NCI-H1930 (cell line): ENCODE measurements at places on chromosomes 1 and 21.

DNA sequence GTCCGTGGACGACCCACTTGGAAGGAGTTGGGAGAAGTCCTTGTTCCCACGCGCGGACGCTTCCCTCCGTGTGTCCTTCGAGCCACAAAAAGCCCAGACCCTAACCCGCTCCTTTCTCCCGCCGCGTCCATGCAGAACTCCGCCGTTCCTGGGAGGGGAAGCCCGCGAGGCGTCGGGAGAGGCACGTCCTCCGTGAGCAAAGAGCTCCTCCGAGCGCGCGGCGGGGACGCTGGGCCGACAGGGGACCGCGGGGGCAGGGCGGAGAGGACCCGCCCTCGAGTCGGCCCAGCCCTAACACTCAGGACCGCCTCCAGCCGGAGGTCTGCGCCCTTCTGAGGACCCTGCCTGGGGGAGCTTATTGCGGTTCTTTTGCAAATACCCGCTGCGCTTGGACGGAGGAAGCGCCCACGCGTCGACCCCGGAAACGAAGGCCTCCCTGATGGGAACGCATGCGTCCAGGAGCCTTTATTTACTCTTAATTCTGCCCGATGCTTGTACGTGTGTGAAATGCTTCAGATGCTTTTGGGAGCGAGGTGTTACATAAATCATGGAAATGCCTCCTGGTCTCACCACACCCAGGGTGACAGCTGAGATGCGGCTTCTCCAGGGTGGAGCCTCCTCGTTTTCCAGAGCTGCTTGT is 32.4 kb downstream of the PRMT2 start:
- DNase-seq = peak; percentile 49

DNA sequence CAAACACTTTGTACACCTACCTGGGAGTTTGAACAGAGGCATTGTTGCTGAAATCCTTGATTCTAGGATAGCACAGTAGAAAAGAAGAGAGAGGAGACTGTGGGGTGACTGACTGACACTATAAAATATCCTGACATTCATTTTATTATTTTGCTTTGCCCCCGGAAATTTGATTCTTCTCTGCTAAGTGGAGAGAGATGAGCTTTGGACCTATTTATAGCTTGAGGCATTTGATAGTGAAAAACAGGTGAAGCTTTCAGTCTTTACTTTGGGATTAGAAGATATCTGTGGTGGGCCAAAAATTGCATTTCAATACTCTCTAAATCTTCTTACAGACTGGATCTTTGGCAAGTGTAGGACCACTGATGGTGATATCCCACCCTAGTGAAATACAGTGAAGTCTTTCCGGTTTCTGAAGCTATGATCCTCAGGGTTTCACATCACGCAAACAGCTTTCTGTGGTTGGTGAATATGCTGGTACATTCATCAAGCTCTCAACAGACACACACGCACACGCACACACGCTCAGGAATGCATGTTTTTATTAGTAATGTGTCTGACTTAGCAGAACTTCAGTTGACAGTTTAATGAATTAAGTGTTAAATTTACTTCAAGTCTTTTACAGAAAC is at the start of gene AMPD1:
AMPD1 (minus strand) TSS at position 117 of the 629 bp plus-strand sequence; CDS start at position 42, 75 bp downstream.
- no peak for DNase-seq

- DNase-seq = no peak
Observed at GRCh38 chr1:95067062-95067461, 5.7 kb downstream of the ALG14 start.

DNA sequence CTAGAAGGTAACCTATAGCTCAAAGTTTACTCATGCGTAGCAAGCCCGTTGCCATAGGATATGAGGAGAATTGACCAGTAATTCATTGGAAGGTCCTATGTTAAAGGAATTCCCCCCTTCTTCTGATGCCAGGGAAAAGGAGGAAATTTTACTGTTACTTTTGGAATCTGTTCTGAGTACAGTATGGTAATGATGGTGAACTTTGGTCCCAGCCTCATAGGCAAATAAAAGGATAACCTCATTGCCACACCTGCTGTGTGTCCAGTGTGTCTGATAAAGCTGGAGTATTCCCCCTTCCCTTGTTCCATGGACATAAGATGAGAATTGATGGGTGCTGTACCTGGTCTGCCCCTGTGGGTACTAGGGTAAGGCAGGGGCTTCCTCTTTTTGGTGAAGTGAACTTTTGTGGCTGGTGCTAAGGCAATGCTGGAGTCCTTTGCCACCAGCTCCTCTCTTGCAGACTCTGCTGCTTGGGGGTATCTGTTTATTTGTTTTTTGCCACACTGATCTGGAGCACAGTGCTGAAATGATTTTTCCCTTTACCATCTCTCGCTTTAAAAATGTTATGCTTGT is 22.2 kb downstream of the MPZ start:
- DNase-seq = no peak

DNA sequence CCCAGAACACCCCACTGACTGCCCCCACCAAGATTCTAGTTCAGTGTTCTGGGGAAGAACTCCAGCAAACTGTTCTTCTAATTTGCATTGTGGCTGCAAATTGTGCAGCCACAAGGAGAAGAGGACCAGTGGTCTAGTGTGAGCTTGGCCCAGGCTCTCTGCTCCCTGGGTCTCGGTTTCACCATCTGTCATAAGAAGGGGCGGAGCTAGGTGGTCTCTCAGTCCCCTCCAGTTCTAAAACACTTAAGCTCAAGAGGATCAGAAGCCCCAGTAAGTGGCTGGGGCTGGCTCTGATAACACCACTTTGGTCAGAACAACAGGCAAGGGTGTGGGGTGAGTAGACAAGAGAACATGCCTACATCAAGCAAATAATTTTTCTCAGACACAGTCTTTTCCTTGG is 99.9 kb downstream of the BEND5 start:
- DNase-seq = no peak

- peak; percentile 69 for DNase-seq
Observed at GRCh38 chr1:159798893-159799292, 3.3 kb upstream of the FCRL6 start.

GRCh38 chr1:149936170-149936991 is at the start of gene MTMR11:
MTMR11 (minus strand) TSS chr1:149936879; CDS start chr1:149936647, 232 bp downstream.
- DNase-seq = no peak

- no peak for DNase-seq
Observed at GRCh38 chr21:28588997-28589396, 403.7 kb downstream of the LTN1 start.

- no peak for DNase-seq
Observed at GRCh38 chr1:11885916-11886315, 27.2 kb upstream of the NPPB start.

GRCh38 chr1:93707956-93708355 is 26.3 kb upstream of the BCAR3 start:
- no peak for DNase-seq

GRCh38 chr1:3422638-3423037 is 31.8 kb upstream of the ARHGEF16 start:
- no peak for DNase-seq

GRCh38 chr1:16046842-16047241 is 3.3 kb downstream of the CLCNKB start:
- no peak for DNase-seq

GRCh38 chr1:62437273-62437940 is 558 bp downstream of the USP1 start:
- DNase-seq = no peak

DNA sequence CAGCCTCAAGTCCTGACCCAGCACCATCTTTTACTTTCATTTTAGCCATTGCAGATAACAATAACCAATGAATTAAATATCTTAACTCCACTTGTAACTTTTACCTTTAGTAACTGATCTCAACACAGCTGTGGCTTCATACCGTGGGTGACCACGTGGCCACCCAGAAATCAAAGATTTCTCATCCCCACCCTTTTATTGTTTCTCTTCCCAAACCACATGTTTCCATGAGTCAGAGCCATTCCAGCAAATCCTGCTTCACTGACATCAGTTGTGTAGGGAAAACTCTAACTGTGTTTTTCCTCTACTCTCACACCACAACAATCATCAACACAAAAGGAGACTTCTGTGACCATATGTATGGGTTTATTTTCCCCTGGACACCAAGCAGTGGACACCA is 25.1 kb upstream of the BRDT start:
- no peak for DNase-seq

DNA sequence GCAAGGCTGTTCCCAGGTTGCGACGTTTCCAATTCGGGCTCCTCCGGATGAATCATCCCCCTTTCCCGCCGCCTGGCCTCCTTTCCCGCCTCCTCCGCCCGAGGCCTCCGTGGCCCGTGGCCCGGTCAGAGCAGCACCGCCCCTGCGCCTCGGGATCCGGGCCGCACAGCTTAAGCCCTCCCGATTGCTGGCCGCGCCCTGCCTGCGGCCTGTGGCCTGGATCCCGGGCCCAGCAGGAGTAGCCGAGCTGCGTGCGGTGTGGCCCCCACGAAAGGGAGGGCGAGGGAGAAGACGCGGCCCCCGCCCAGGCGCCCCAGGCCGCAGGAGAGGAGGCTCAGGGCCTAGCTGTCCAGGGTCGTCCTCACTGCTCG is 1.0 kb downstream of the TMEM200B start:
- no peak for DNase-seq

- no peak for DNase-seq
Observed at GRCh38 chr1:81513796-81514354, 286.9 kb upstream of the ADGRL2 start.

- DNase-seq = no peak
Observed at GRCh38 chr1:244971552-244972216, 107.3 kb upstream of the HNRNPU start.

DNA sequence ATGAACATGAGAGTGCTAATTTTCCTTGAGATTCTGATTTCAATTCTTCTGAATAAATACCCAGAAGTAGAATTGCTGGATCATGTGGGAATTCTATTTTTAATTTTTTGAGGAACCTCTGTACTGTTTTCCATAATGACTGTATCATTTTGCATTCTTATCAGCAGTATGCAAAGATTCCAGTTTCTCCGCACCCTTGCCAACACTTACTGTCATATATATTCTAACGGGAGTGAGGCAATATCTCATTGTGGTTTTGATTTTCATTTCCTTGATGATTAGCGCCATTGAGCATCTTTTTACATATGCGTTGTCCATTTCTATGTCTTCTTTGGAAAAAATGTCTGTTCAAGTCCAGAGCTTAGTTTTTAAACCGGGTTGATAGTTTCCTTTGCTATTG is 33.2 kb downstream of the VCAM1 start:
- DNase-seq = no peak

DNA sequence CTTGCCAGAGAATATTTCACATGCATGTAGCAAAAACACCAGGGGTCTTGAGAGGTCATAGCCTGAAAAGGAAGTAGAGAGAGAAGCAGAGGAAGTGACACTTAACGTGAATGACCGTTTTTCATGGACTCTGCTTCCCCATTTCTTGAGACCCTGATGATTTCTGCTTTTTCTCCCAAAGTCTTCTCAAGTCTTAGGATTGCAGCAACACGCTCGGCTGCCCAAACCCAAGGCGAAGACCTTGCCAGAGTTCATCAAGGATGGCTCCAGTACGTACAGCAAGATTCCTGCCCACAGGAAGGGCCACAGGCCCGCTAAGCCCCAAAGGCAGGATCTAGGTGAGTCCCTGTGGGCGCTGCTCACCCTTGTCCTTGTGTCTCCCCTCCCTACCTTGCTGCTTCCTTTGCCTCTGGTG is 12.8 kb downstream of the THEMIS2 start:
- DNase-seq = no peak

GRCh38 chr1:186479162-186479561 is 18.2 kb upstream of the PDC start:
- no peak for DNase-seq

DNA sequence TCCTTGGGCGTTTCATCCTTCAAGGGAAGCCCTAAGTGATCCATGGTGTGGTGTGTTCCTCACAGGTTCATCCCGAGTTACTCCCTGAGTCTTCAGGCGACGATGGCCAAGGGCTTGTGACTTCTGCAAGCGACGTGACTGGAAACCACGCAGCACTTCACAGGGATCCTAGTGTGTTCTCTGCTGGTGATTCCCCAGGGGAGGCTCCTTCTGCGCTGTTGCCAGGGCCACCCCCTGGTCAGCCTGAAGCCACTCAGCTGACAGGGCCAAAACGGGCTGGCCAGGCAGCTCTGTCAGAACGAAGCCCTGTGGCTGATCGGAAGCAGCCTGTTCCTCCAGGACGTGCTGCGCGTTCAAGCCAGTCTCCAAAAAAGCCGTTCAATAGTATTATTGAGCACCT is 71.5 kb downstream of the VPS26C start:
- DNase-seq = no peak

DNA sequence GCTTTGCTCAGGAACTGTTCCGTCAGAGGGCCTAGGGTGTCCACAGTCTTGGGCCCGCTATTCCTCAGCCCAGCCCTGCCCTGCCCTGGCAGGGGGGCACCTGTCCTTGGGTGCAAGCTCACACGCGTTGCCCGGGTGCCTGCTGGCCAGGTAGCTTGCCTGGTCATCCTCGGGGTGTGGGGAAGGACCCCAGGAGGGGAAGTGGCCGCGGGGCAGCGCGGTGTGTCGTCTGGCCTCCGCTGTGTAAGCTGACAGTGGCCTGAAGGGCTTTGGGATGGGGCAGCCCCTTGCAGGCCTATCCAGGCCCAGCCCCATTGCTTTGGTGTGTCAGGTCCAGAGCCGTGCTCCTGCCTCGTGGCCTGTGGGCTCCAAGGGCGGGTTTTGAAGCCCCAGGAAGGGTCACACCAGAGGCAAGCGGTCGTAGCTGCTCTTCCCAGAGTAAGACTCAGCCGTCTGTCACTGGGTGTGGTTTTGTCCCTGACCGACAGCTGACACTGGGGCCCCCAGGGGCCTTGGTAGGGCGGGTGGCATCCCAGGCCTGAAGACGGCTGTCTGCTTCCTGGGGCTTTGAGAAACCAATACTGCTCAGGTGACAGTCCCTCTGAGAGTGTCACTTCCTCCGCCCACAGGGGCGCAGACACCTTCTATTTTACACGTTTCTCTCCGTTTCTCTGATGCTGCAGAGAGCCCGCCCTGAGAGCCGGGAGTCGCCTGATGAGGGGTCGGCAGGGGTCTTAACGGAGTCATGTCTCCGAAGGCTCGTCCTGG is 72.1 kb downstream of the SKI start:
- DNase-seq = no peak

DNA sequence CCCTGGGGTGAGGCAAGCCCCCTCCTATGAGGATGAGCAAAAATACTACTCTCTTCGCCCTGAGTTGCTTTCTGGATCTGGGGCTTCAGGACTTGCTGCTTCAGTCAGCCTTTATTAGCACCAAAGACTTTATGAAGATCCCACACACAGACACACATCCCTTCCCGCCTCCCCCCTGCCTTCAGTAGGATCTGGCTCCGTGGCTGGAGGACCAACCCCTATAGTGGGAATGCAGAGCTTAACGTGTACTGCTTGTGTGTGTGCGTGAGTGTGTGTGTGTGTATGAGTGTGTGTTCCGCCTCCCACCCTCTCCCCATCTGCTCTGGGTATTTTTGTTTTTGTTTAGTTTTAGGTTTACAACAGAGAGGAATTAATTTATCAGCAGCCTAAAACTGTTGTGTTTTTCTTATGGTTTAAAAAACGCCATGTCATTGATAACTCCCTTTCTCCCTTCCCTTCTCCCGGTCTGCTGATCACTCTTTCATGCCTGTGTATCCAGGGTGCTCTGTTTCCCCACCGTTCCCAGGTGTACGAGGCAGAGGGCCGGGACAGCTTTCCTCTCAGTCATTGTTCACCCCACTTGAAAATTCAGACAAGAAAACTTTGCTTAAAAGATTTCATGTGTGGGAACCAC is 27.5 kb upstream of the ZFP69B start:
- DNase-seq = no peak

DNA sequence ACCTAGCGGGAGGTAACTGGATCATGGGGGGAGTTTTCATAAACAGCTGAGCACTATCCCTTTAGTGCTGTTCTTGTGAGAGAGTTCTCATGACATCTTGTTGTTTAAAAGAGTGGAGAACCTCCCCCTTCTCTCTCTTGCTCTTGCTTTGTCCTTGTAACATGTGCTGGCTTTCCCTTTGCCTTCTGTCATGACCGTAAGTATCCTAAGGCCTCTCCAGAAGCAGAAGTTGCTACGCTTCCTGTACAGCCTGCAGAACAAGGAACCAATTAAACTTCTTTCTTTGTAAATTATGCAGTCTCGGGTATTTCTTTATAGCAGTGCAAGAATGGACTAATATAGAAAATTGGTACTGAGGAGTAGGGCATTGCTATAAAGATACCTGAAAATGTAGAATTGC is 515.6 kb downstream of the NEGR1 start:
- no peak for DNase-seq
